ENCODE measurements at places on chromosomes 7 and 10.

DNA sequence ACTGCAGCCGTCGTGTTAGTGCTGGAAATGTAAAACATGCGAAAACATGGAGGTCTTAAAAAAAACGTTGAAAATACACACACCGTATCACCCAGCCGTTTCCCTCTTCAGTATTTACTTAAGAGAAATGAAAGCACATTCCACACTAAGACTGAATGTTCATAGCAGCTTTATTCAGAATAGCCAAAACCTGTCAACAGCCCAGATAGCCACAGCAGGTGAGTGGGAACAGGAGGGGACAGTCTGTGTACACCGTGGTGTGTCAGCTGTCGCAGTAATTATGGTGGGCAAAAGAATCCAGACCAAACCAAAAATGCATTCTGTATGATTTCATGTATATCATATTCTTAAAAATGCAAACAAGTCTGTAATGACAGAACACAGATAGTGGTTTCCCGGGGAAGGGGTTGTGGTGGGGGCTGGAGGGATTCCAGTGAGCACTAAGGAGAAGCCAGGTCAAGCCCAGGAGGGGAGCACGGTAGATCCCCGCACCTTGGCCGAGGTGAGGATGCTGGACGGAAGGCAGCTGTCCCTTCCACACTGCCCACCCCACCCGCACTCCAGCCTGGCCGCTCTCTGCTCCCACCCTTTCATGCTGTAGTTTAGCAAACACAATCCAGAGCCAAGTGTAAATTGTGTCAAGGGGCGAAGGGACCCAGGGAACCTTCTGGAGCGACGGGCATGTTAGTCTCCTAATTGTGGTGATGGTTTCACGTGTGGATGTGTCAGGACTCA lies 123.6 kb downstream of the NKX6-2 start:
- no peak for DNase-seq

- DNase-seq = no peak
Measured at GRCh38 chr7:83697804-83698530, 49.0 kb upstream of the SEMA3E start.

DNA sequence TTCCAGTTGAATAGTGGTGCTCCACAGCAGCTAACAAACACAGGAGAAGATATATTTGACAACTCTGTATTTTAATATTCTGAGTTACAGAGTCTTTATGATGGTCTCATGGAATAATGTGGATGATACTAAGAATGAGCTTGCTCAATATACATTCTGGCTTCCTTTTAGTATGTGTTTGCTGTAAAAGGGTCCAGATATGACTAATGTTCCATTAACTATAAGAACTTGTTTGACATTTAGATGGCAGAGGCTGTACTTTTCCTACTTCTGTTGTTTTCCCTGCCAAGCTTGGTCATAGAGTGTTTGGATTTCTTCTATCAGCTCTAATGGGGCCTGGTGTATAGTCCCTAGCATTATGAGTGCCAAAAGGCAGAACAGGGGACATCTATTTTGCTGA lies 61.5 kb upstream of the GPR22 start:
- no peak for DNase-seq

GRCh38 chr7:134293002-134293740 lies 23.6 kb downstream of the SLC35B4 start:
- DNase-seq = no peak

GRCh38 chr10:80290474-80291220 lies 1.2 kb upstream of the MAT1A start:
- DNase-seq = no peak

DNA sequence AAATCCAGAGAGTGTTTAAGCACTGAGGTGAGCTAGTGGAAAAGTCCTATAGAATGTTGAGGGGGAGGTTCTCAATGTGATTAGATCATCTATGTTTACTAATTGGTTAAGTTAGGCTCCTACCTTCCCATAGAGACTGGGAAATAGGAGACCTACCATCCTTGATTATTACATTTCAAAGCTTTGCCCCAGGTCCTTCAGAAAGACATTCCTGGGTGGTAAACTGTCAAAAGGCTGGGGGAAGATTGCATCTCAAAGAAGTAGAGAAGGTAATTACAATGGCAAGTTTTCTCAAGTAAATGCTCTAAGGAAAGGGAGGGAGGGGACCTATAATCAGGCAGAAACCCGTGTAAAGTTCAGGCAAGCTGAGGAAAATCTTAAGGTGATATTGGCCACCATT lies 247.8 kb upstream of the SMIM30 start:
- no peak for DNase-seq
